ENCODE measurements at places on chromosomes 2 and 18.

DNA sequence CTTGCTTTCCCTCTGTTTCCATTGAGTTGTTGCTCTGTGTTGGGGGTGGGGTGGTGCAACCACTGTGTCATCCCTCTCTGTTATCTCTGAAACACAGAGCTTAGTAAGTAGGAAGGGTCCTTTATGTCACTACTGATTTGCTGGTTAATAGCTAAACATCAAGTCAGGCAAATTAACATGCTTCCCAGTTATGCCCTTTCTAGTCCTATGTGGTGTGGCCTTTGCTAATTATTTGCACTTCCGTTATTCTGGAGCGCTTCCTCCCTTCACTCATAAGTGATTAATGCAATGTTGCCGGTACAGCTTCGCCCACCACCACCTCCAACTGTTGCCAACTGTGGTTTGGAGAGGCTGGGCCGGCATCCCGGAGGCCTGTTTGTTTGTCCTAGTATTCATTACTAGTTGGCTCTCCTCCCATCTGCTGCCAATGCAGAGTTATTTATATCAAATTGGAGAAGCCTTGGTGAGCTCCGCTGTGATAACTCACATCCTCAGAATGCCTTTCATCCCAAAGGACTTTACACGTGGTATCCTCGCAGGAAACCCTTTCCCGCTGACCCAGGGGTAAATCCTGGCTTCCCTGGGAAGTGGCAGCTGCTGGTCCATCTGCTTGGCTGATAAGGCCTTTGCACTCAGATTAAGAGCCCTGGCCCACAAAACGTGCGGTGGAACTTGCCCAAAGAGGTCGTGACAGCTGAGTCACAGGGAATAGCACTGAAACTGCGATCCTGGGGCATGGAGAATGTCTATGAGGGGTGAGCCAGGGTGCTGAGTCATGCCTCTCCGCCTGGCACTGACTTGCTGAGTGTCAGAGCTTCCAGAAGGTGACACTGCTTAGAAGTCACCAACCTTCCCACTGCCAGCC lies 72.0 kb upstream of the ZCCHC2 start:
- no peak for DNase-seq

GRCh38 chr2:178279636-178280035 lies 85.3 kb downstream of the OSBPL6 start:
- no peak for DNase-seq

- no peak for DNase-seq
Measured at GRCh38 chr2:25290811-25291495, 50.8 kb downstream of the DNMT3A start.

- no peak for DNase-seq
Measured at GRCh38 chr2:150459281-150459680, 28.2 kb downstream of the RND3 start.

GRCh38 chr2:516944-517343 lies 160.3 kb downstream of the TMEM18 start:
- no peak for DNase-seq

GRCh38 chr2:177523781-177524180 lies 131.2 kb downstream of the AGPS start:
- no peak for DNase-seq

- DNase-seq = no peak
Measured at GRCh38 chr2:138964418-138964817, 184.2 kb upstream of the NXPH2 start.

- no peak for DNase-seq
Measured at GRCh38 chr2:234134496-234134895, 84.0 kb downstream of the SPP2 start.

DNA sequence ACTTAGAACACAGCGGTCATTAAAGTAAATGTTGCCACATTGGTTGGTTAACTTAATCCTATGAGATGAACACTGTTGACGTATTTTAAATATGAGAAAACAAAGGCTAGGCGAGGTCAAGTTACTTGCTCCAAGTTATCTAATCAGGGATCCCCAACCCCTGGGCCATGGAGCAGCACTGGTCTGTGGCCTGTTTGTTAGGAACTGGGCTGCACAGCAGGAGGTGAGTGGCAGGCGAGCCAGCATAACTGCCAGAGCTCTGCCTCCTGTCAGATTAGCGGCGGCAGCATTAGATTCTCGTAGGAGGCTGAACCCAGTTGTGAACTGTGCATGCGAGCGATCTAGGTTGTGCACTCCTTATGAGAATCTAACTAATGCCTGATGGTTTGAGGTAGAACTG lies 878.9 kb downstream of the CPS1 start:
- DNase-seq = no peak

DNA sequence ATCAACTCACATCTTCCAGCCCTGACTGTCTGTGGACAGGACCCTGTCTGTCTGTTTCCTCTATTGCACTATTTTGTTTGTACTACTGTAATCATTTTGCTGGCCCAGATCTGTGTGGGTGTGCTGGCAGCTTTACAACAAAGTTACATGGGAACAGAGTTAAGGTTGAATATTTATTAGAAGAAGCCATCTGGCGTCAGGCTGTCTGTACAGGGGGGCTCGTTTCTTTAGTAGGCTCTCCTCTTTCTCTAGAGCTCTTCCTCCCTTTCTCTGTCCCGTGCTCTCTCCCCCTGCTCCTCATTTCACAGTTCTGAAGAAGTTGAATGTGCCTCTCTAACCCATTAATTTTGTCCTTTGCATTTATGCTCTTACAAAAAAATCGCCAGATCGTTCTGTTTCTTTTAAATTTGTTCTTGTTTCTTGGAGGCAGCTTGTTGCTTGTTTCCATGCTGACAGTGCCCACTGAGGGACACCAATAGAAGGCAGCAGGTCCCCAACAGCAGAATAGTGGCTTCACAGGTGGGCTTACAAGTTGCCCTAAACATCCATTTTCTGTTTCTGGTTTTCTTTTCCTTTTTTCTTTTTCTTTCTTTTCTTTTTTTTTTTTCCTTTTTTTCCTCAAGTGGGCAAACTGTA lies 315.2 kb upstream of the ZEB2 start:
- DNase-seq = no peak

GRCh38 chr18:58339890-58340289 lies 289.0 kb downstream of the ALPK2 start:
- DNase-seq = no peak

GRCh38 chr2:77009307-77009706 lies 512.9 kb downstream of the LRRTM4 start:
- no peak for DNase-seq

DNA sequence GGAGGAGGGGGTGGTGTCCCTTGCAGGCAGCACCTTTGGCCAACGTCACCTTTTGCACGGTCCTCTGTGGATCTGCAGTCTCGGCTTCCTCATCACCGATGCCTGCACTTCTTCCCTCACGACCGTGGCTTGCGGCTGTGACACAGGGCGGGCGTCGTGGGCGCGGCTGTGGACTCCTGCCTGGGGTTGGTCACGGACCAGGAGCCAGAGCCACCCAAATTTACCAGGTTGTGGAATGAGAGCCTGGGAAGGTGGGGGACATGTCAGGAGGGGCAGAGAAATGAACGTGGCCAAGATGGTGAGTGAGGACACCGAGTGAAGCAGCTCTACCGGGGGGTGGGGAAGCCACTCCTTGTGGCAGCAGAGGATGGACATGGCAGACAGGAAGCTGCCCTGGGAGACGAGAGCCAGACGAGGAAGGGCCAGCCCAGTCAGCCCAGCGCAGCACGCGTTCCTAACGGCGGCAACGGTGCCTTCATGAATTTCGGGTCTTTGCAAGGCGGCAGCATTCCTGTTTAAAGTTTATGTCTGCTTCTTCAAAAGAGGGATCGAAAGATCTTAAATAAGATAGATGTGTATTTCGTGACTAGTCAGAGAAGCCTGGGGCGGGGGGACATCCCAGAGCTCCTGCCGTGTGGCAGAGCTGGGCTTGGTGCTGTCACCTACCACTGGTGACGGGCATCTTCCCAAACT lies 84.2 kb downstream of the LRRFIP1 start:
- DNase-seq = no peak

DNA sequence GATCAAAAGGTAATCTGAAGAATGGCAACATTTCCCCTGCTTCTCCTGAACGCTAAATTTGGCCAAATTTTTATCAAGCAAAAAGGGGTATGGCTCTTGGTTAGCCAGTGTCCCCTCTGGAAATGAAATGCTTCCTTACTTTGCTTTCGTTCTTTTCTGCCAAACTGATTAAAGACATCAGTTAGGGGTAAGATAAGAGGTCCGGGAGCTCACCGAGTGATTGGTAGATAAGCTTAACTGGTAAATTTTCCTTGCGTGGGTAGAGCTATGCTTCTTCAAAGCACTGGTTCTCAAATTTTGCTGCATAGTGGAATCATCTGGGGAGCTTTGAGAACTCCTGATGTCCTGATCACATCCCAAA lies 62.7 kb upstream of the MAPRE2 start:
- no peak for DNase-seq

- DNase-seq = no peak
Measured at GRCh38 chr18:6627645-6628044, 101.9 kb upstream of the ARHGAP28 start.

DNA sequence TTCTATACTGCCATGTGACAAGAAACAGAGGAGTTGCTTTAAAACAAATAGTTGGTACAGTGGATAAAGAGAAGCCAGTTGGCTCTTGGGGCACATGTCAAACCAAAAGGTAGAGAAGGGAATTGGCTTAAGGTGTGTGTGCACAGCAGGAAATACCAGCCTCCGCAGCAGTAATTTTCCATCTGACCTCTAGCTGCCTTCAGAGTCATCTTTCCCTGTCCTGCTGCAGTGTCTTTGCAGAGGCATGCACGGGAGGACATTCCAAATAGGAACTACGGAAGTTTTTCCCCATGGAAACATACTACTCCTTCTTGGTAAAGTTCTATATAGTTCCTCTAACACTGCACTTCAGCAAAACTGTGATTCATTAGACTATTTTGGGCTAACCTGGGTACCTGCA lies 99.5 kb downstream of the RAB3GAP1 start:
- DNase-seq = no peak

- DNase-seq = no peak
Measured at GRCh38 chr2:225920621-225921220, 521.2 kb downstream of the NYAP2 start.

DNA sequence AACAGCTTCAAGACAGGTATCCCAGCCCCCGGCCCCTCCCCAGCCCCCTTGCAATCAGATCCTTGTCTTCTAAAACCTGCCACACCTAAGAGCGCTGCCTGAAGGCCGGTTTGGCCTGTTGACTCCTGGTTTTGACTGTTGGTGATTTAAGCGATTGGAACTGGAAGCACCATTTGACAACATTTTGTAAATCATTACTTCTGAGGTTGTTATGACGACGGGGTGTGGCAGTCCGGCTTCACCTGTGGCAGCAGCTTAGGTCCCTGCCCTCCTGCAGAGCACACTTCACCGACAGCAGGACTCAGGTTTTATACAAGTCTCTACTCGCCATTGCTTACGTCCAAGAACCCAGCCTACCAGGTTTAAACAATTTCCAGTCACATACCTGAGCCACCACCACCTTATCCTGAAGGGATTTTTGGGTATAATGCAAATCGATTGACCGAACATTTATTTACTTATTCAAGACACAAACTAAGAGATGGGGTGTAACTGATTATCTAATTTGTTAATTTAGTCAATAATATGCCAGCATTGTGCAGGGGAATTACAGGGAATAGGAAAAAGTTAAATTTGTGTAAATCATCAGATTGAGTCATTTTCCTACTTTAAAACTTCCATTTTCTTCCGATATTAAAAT lies 707 bp upstream of the DGUOK start:
- no peak for DNase-seq
